ENCODE measurements at places on chromosomes 2 and 18.

DNA sequence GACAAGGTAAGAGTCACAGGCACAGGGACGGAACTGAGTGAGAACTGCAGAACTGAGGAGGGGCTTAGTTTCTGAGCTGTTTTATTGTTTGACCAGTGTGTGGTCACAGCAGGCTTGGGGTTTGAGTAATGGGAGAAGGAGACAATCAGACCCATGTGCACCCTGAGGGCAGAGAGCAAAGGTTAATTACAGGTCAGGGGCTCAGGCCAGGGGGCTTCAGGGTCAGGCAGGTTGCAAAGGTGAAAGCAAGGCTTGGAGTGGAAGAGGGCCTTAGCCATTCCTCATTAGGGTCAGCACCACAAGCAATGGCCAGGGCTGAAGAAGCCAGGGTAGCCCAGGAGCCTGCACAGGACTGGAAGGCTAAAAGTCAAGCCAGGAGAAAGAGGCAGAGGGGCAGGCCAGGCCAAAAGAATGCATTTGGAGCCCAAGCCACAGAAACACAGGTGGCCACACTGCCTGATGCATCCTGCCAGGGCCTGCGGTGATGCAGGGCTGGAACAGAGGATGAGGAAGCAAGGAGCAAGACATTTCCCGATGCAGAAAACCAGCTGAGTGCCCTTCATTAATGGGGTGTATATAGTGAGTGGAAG, 209.8 kb upstream of the GYPC start:
- DNase-seq = no peak

DNA sequence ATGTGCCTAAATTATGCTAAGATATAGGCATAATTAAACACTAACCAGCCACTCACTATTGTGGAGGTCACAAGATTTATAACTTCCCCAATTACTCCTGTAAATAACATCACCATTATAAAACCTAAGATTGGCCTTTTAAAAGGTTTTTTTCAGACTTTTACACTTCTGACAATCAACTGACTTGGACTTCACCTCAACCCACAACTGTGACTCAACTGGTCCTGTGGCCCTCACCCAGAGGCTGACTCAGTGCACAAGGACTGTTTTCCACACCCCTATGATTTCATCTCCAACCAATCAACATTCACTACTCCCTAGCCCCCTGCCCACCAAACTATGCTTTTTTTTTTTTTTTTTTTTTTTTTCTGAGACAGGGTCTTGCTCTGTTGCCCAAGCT, 11.6 kb downstream of the TTR start:
- no peak for DNase-seq

DNA sequence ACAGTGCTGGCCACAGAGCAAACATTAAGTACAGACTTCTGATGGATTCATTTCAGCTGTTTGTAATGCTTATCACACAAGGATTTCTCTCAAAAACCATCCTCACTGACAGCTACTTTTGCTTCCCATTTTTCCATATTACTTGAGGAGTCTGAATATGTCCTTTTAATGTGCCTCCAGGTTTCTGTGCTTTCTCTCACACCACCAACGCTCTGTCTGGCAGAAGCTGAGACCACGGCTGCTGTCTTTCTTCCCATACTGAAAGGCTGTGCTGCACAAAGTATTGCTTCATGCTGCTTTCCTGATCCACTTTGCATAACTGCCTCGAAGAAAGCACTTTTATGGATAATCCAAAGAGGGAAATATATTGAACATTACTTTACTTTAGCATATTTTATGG, 312.1 kb upstream of the ZEB2 start:
- DNase-seq = no peak

GRCh38 chr2:234467289-234467688, 29.6 kb downstream of the ARL4C start:
- no peak for DNase-seq

- no peak for DNase-seq
These were observed 953 bp upstream of the HNRNPA3 start for GRCh38 chr2:177211576-177212105.

GRCh38 chr2:23423062-23423872, 38.3 kb downstream of the KLHL29 start:
- no peak for DNase-seq

DNA sequence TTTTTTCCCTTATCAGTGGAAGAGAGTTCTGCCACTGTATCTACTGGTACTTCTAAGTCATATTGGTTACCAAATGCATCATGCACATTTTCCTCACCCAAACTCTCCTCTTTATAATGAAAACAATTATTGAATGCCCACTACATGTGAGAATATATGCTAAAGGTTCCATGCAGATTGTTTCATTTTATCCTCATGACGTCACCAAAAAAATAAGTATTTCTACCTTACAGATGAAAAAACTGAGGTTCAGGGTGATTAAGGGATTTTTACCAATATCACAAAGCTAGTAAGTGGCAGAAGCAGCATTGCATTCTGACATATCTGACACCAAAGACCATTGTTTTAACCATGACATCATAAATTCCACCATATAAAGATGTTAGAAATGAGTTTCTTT, 51.9 kb upstream of the ZEB2 start:
- DNase-seq = no peak

DNA sequence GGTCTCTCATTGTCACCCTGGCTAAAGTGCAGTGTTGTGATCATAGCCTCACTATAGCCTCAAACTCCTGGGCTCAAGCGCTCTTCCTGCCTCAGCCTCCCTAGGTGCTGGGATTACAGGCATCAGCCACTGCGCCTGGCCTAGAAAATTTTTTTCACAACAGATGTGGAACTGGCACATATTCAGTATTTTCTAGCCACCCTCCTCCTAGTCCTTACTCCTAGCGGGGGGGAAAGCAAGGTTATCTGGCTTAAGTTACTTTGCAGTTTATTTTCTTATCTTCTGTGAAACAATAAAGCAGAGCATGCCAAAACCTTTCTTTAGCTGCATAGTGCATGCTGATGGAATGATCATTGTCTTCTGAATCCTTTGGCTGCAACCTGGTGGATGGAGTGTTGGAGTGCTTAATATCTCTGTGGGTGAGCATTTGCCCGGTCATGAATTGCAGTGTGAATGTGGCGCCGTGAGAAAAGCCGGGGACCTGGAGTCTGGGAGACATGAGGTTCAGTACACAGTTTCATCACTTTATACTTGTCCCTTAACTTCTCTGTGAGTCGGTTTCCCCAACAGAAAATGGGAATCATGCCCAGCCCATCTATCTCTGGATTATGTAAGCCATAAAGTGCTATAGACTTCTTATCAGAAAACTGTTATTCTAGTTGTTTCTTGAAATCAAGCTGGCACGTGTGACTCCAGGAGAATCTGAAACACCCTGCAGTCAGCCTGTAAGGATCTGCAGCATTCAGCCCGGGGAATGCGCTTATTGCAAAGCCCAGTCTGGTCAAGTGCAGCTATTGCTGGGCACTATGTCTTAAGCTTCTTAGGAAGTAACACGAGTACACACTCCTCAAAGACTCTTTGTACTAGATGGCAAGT, 38.2 kb upstream of the MAP3K20 start:
- no peak for DNase-seq

DNA sequence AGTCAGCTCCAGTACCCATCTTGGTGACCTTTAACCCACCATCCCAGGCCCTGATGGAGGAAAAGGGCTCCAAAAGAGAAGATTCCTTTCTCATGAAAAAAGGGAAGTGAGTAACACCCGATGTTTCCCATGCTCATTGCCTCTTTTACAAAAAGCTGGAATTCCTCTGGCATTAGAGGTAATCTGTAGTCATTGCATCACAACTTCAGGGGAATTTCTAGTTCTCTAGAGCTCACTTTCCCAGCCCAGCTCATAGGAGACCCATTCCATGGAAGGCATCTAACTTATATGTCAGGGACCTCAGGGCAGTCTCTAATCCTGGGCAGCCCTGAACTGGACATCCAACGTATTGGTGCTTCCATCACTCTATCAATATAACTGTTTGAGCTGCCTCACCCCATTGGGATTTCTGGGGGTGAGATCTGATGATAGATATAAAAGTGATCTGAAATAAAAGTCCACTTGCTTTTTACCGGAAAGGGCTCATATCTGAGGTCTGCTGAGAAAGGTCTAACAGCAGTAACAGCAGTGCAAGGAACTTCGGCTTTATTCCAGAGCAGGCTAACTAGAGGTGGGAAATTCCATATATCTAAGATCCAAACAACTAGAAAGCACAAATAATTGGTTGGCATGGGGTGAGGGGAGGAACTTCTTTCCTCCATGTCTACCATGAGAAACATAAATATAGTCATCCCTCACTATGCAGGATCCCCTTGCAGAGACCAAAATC, 106.1 kb downstream of the ETAA1 start:
- no peak for DNase-seq

DNA sequence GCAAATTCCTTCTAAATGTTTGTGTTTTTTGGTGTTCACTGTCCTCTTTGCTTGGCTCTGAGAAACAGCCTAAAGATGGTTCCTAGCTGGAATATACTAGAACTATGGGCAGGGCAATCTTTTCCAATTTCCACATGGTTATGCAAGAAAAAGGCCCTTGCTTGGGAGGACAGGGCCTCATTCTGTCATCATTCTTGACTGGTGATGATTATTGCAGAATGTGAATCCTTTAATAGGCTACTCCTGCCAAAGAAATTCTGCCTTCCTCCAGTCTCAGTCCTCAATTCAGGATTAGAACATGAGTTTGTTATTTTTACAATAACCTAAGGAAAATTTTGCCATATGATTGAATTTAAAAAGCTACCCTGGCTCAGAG, 218.7 kb downstream of the HNMT start:
- DNase-seq = no peak

DNA sequence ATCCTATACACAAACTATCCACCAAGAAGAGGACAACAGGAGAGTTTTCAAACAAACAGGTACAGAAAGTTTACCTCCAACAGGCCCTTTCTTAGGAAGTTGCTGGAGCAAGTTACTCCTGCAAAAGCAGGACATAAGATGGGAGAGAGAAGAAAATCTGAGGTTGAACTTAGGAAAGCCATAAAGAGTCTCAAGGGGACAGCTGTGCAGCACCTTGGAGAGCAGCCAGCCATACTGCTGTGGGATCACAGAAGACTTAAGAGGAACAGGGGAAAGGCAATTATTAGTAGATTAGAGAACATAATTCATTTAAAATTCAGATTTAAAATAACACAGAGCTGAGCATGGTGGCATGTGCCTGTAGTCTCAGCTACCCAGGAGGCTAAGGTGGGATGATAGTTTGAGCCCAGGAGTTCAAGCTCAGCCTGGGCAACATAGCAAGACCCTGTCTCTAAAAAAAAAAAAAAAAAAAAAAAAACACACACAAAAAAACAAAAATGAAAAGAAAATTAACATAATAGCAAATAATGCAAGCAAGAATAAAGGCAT, 148.1 kb upstream of the SIX3 start:
- no peak for DNase-seq
